ENCODE measurements at places on chromosomes 7 and 10.

DNA sequence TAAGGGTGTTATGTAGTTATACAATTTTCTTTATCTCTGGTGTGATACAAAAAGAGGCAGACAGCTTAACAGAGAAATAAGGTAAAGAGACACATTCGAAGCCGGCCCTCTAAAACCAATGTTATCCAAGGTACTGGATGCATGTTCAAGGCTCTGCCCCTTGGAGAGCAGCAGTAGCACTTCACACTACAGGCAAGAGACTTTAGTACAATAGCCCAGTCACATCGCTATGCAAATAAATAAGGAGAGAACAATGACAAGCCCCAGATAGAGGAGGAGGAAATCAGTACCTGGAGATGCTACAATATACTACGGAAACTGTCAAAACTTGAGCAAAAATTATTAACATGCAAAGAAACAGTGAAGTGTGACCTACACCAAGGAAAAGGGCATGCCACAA lies 111.1 kb downstream of the ITGB1 start:
- DNase-seq: no peak

- no peak for DNase-seq
These were observed 170.8 kb upstream of the CDCA7L start for GRCh38 chr7:22116451-22117030.

DNA sequence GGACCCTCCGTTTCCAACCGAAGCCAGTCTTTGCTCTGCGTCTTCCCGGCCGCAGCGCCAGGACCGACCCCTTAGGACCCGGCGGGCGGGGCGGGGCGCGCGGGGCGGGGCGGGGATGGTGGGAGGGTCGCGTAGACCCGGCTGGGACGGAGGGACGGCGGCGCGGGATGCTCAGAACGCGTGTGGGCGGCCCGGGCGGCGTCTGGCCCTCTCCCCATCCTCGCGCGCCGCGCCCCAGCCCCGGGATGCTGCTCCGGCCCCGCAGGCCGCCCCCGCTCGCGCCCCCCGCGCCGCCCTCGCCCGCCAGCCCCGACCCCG lies at the start of gene UTF1:
Gene UTF1 (plus strand): TSS at position 174 of the 318 bp plus-strand sequence. CDS start 72 bp downstream, at position 246.
- DNase-seq: no peak

- DNase-seq: no peak
These were observed 265.2 kb downstream of the SNX13 start for GRCh38 chr7:17674943-17675608.

- DNase-seq: no peak
These were observed 384.4 kb downstream of the TCERG1L start for GRCh38 chr10:130927157-130927556.

DNA sequence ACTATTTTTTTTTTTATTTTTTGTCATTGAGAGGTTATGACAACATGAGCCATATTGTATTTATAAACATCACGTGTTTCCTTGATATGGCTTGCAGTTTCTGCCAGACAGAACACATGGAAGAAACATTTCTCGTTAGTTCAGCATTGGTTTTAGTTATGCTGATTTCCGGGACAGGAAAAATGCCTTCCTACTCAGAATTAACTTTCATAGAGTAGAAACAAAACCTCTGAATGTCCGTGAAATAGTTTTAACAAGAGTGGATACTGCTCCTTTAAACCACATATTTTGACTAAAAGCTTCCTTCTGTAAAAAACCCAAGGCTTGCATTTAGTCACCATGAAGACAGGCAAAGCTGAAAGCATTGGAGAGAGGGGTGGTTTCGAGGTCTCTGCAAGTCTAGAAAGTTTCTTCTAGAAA lies 240.4 kb downstream of the KIAA1217 start:
- DNase-seq: no peak

DNA sequence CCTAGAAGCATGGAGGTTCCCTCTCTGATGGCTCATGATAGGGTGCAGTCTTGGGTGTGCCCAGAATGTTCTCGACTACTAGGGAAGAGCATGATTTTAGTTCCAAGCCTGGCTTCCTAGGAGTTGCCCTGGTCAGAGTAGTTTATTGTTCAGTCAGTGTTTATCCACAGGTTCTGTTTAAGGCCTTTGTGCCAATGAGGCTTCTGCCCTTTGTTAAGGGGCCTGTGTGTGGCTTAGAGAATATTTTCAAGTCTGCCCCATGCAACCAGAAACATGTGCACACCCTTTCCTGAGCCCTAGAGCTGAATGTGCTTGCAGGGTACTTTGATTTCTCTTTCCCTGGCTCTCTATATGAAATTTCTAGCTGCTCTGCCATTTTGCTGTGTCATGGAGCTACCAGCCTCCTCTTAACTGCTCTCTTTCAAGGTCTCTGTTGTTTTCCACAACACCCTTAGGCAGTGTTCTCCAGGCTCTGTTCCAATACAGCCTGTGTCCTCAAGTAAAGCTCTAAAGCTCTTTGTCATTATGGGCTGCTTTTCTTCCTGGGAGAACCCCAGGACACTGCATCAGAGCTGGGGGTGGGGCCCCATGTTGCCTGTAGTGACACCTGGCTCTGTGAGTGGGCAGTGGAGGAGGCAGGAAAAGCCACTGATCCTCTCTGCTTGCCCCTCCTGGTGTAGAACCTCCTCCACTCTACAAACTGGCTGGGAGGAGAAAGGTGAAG lies 34.1 kb upstream of the TSPAN33 start:
- no peak for DNase-seq

- DNase-seq: no peak
These were observed 6.0 kb upstream of the SGPL1 start for GRCh38 chr10:70809726-70810125.

- DNase-seq: no peak
These were observed 141.1 kb upstream of the PCBD1 start for GRCh38 chr10:71029411-71029892.

- DNase-seq: no peak
These were observed 43.5 kb upstream of the NKX2-3 start for GRCh38 chr10:99489271-99489670.

DNA sequence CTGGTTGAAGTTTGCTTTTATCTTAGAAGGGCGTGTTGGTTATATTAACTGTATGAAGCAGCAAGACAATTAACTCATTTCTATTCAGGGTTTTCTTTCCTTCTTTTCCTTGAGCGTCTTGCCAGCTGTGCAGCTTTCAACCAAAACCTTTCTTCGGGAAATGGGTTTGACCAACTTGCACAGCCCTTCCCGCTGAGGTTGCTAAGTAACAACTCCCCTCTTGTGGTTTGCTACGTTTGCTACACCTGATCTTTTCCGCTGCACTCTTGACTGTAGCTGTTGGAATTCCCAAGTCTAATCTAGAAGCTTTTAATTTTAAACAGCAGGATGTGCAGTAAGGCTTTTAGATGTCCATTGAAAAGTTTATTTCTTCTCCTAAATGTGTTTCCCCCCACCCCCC lies 116.9 kb downstream of the CDCA7L start:
- no peak for DNase-seq

Measured in esophagus squamous epithelium (tissue), 5 donors.